Fibroblast of lung (primary cell): ENCODE measurements at places on chromosomes 6 and 20. TPM values are rescaled to one million over a fixed set of nuclear protein-coding genes. Genes with fewer than 3 reads are reported as not detected.

DNA sequence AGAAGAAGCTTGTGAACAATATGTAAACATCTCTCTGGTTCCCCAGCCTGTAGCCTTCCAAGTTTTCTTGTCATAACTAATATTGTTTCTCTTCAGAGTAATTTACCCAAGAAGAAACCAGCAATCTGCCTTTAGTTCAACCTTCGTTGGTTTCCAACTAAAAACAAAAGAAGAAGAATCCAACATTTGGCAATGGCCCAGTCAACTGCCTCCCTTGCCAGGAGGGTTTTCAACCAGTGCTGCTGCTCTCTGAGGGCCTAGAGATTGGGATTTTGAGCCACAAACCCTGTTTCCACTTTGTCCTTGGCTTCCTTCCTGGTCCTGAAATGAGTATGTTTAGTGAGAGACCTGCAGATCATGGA, 395.8 kb upstream of the CNR1 start:
- H3K4me1 ChIP-seq = no peaks in the 10 kb centered on the region
- no peak overlapping the region for H3K4me3 ChIP-seq
- no peak overlapping the region for H3K27ac ChIP-seq
- no peak for DNase-seq
- no peaks in the 10 kb centered on the region for H3K36me3 ChIP-seq

GRCh38 chr6:10595731-10596664, 74.8 kb downstream of the GCNT2 start:
- H3K4me3 ChIP-seq = no peak overlapping the region
- H3K27ac ChIP-seq = no peak overlapping the region
- no peaks in the 10 kb centered on the region for H3K4me1 ChIP-seq
- H3K27me3 ChIP-seq = no peaks in the 10 kb centered on the region
- DNase-seq = peak; percentile 78

DNA sequence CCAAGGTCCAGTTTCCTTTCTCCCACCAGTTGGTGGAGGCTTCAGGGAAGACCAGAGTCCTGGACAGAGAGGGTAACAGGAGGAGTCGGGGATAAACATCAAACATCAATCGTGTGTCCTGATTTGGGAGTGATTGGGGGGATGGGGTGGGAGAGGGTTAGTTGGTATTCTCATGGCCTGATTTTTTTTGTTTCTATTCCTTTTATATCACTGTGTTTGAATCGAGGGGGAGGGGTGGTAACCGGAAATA, 365 bp upstream of the HSD17B8 start:
- H3K36me3 ChIP-seq = peaks cover 17% of the 10 kb centered on the region
- DNase-seq = no peak
- no peak overlapping the region for H3K4me3 ChIP-seq
- no peaks in the 10 kb centered on the region for H3K27me3 ChIP-seq
- H3K4me1 ChIP-seq = peaks cover 43% of the 10 kb centered on the region

DNA sequence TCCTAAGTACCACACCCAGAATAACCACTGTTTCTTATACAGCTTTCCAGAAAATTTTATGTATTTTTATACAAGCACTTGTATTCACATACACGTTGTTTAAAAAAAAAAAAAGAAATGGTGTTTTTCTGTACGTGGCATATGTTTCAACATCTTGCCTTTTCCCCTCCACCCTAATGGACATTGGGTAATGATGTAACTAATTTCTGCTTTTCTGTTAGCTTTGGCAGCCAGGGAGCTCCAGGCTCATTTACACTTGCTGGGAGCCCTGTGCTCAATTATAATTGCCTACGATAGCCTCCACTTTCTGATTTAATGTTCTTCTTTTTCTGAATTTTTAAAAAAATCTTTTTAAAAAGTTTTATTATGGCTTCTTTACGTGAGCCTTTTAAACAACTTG, 352.4 kb downstream of the UTRN start:
- no peaks in the 10 kb centered on the region for H3K4me1 ChIP-seq
- no peak for DNase-seq
- no peak overlapping the region for H3K27ac ChIP-seq
- no peaks in the 10 kb centered on the region for H3K27me3 ChIP-seq
- H3K4me3 ChIP-seq = no peak overlapping the region

DNA sequence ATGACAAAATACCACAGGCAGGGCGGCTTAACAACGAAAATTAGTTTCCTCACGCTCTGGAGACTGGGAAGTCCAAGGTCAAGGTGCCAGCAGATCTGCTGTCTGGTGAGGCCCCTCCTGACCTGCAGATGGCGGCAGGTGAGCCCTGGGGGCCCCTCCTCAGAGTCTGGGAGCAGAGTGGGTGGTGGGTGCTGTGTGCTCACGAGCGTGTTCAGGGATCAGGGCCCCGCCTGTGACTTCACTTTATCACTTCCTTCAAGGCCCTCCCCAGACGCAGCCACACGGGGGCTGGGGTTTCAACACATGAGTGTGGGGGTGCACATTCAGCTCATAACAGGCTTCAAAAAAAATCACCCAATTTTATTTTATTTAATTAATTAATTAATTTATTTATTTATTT, 39.3 kb downstream of the SLC2A4RG start:
- DNase-seq = no peak
- no peak overlapping the region for H3K4me3 ChIP-seq
- H3K36me3 ChIP-seq = no peaks in the 10 kb centered on the region
- H3K27ac ChIP-seq = no peak overlapping the region
- H3K4me1 ChIP-seq = peaks cover 4% of the 10 kb centered on the region

GRCh38 chr6:125789576-125790357, 993 bp upstream of the NCOA7 start:
- DNase-seq = peak; percentile 50
- H3K36me3 ChIP-seq = no peaks in the 10 kb centered on the region
- peak overlapping the region; percentile 85 for H3K27ac ChIP-seq
- H3K4me3 ChIP-seq = peak overlapping the region; percentile 36
- no peaks in the 10 kb centered on the region for H3K27me3 ChIP-seq

- DNase-seq = no peak
- H3K36me3 ChIP-seq = no peaks in the 10 kb centered on the region
- H3K4me3 ChIP-seq = no peak overlapping the region
- no peaks in the 10 kb centered on the region for H3K27me3 ChIP-seq
- H3K27ac ChIP-seq = no peak overlapping the region
- H3K4me1 ChIP-seq = no peaks in the 10 kb centered on the region
These were observed 41.3 kb upstream of the ZMYND8 start for GRCh38 chr20:47397652-47398301.

DNA sequence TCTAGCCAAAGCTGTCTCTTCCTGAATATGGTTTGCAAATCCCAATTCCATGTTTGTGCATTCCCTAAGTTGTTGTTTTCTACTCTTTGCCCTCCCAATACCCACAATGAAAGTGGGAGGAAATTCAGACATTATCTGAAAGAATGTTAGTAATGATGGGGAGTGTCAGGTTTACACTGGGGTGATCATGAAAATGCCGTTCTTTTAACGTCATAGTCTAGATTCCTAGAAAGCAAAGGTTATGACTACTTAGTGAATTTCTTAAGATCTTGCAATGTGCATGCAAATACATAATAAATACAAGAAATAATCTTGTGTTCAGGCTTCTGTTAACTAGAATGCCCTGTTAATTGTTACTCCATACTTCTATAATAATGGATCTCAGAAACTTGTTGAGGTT, 101.0 kb downstream of the LCA5 start:
- H3K36me3 ChIP-seq = no peaks in the 10 kb centered on the region
- no peak for DNase-seq

- H3K4me1 ChIP-seq = peaks cover 2% of the 10 kb centered on the region
- H3K27ac ChIP-seq = peak overlapping the region; percentile 53
- H3K27me3 ChIP-seq = no peaks in the 10 kb centered on the region
- H3K4me3 ChIP-seq = peak overlapping the region; percentile 95
- DNase-seq = peak; percentile 93
These were observed 577 bp upstream of the LRRC1 start for GRCh38 chr6:53794137-53794719.

DNA sequence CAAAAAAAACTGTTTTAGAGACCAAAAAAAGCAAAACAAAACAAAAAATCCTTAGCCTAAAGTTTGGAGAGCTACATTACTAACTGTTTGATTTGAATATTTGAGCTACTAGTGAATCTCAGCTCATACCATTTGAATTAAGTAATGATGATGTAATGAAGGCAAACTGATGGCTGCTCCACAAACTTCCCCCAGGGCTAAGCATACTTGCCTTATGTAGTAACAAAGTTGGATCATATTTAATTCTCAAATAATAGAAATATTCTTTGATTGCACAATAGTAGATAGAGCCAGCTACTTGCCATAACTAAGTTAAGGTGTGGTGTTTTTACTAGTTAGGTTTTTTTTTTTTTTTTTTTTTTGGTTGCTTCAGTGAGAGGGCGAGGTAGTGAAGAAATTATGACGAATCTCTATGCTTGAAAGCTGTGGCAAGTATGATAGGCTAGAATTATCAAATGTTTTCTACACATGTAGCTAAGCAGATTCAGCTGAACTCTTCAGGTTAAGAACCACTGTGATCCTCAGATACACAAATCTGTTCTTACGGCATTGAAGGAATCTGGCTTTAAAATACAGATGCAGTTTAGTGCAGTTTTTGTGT, 2.9 kb downstream of the RAB32 start:
- peak; percentile 93 for DNase-seq
- H3K27ac ChIP-seq = peak overlapping the region; percentile 96
- H3K4me1 ChIP-seq = peaks cover 6% of the 10 kb centered on the region
- peak overlapping the region; percentile 79 for H3K4me3 ChIP-seq
- H3K36me3 ChIP-seq = peaks cover 2% of the 10 kb centered on the region
- no peaks in the 10 kb centered on the region for H3K27me3 ChIP-seq

DNA sequence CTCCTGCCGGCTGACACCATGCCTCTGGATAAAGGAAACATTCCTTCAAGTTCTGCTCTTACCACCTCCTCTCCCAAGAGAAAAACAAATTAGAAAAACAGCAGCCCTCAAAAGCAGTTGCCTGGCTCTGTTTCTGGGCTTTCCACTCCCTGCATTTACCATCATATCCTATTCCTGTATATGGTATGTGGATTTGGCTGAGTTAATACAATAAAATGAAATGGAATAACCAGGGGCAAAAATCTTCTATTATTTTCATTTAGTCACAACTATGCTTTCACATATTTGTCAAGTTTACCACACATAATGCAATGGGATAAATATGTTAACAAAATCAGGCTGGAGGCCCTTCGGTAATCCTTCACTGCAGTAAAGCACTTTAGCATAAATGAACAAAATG, 34.3 kb downstream of the COL12A1 start:
- H3K27ac ChIP-seq = no peak overlapping the region
- peaks cover 10% of the 10 kb centered on the region for H3K36me3 ChIP-seq
- H3K4me3 ChIP-seq = no peak overlapping the region

DNA sequence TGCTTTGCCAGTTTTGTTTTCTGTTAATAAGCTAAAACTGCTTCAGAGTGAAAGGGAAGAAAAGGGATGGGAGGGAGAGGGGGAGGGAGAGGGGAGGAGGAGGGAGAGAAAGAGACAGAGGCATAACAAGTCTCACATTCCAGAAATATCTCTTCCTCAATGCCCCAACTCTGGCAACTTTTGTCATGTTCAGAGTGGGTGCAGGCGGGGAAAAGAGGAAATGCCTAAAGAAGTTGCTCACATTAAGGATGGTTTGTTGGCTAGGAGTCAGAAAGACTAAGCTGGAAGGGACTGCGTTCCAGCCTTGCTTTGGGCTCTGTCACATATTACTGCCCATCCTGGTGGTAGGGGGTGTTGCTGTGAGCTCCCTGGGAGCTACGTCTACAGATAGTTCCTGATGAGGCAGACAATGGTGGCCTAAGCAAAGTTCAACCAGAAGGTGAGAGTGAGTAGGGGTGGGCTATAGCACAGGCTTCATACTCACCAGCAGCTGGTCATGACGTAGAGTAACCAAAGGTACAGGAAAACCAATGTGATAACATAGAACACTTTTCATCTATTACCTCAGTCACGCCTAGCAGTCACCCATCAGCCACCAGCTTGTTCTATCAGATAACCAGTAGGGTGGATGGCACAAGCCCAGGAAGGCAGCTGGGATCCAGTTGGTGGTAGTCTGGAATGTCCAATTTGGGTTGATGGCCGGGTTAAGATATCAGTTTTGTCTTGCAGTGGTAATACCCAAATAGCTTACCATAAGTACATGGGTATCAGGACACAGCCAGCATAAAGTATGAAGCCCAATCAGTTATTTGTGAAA, 2.1 kb downstream of the TSPYL4 start:
- H3K27ac ChIP-seq = peak overlapping the region; percentile 16
- peaks cover 2% of the 10 kb centered on the region for H3K36me3 ChIP-seq
- no peaks in the 10 kb centered on the region for H3K27me3 ChIP-seq
- peak overlapping the region; percentile 99 for H3K4me3 ChIP-seq
- peaks cover 7% of the 10 kb centered on the region for H3K4me1 ChIP-seq

DNA sequence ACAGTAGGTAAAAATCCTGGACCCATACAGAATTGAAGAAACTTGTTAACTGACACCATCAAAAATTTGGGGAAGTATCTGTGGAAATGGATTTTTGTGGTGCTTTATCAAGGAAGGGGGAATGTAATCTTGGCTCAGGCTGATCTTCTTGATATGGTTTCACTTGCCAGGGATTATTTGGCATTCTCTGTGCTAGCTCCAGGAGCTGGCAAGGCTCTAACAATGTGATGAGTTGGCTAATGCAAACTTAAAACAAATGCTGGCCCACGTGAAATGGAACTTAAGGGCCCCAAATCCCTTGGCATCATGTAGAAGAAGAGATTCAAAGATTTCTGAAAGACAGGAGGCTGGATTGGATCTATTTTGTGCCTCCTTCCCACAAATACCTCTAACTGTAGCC, 13.1 kb downstream of the KCNS1 start:
- DNase-seq = peak; percentile 29
- no peaks in the 10 kb centered on the region for H3K36me3 ChIP-seq
- H3K4me1 ChIP-seq = peaks cover 5% of the 10 kb centered on the region
- peak overlapping the region; percentile 46 for H3K27ac ChIP-seq
- H3K4me3 ChIP-seq = no peak overlapping the region

GRCh38 chr6:2270054-2270453, 24.6 kb upstream of the GMDS start:
- DNase-seq = no peak
- no peak overlapping the region for H3K4me3 ChIP-seq
- no peak overlapping the region for H3K27ac ChIP-seq
- no peaks in the 10 kb centered on the region for H3K36me3 ChIP-seq

GRCh38 chr6:112401083-112401482, 54.0 kb downstream of the RFPL4B start:
- H3K27ac ChIP-seq = no peak overlapping the region
- no peaks in the 10 kb centered on the region for H3K4me1 ChIP-seq
- H3K4me3 ChIP-seq = no peak overlapping the region
- no peak for DNase-seq

Gene TGM3
- under 0.01 TPM in 1 of 2 replicates, not detected in the other for total RNA-seq

Gene TNFRSF21
- total RNA-seq = 4.8 and 12.6 TPM in 2 replicates

Gene NKAIN2
- total RNA-seq = not detected in 2 replicates

Gene CLIC5
- total RNA-seq = not detected in 2 replicates

Gene TFAP2C
- not detected in 2 replicates for total RNA-seq

Gene SIM1
- total RNA-seq = not detected in 2 replicates

Gene GPR6
- total RNA-seq = not detected in 2 replicates

Gene CRISP3
- not detected in 2 replicates for total RNA-seq

Gene RBM24
- 1.0 and 2.5 TPM in 2 replicates for total RNA-seq

Gene CCN6
- not detected in 2 replicates for total RNA-seq

Gene TREM1
- total RNA-seq = 0.26 TPM in 1 of 2 replicates, not detected in the other

Gene BCAS1
- total RNA-seq = under 0.01 and 0.17 TPM in 2 replicates
